Endothelial cell (in vitro differentiated cells): ENCODE measurements at places on chromosomes 3 and 15. TPM values are rescaled to one million over a fixed set of nuclear protein-coding genes. Genes with fewer than 3 reads are reported as not detected.

DNA sequence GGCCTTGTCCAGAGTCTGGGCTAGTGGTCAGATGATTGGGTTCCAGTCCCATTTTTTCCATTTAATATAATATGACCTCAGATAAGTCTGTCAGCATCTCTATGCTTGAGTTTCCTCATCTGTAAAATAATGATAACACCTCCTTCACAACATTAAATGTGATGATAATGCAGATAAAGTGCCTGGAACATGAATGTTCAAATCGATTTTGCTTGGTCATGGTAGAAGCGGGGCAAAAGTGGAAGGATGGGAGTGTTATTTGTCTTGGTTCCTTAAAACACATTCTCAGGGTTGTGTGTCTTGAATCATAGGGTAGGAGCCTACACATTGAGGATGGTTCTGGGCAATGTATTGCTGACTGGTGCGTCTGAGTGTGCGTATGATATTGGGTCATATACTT is 16.9 kb downstream of the ARIH2 start:
- DNase-seq: no peak

Gene HIGD2B
- not detected for total RNA-seq

- DNase-seq: no peak
Measured at GRCh38 chr15:67156426-67156825, 91.0 kb downstream of the SMAD3 start.

Gene LARP6
- 4.5 TPM for total RNA-seq
